ENCODE measurements at places on chromosomes 16 and 17.

DNA sequence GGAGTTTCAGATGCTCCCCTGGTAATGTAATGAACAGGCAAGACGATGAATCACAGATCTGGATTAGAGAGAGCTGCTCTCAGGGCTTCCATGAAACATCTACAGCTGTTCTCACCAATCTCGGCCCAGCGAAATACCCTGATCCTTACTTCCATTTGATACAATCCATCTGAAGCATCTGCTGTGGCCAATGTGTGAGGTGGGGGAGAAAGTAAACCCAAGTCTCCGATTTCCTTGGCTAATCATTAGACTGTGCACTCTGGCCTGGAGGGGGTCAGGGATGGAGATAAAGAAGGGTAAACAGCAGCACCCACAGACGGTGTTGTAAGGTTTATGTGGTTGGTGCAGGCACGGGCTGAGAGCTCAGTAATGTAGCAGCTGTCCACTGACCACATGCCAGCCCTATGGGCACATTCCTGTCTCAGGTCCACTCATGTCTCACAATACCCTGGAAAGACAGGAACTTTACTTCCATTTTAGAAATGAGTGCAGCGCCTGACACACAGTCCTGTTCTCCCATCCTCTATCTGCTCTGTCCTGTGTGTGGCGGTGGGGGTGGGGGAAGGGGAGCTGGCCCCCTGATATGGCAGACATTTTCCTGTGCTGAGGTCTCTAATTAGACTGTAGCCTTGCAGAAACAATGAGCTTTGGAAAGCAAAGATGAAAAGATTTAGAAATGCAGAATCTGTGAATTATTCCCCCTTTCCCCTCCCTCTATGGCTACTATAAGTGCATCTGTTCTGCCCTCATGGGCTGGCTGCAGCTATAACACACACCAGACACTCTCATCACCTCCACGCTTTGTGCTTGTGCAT, 48.3 kb upstream of the ERN1 start:
- DNase-seq, result no peak

DNA sequence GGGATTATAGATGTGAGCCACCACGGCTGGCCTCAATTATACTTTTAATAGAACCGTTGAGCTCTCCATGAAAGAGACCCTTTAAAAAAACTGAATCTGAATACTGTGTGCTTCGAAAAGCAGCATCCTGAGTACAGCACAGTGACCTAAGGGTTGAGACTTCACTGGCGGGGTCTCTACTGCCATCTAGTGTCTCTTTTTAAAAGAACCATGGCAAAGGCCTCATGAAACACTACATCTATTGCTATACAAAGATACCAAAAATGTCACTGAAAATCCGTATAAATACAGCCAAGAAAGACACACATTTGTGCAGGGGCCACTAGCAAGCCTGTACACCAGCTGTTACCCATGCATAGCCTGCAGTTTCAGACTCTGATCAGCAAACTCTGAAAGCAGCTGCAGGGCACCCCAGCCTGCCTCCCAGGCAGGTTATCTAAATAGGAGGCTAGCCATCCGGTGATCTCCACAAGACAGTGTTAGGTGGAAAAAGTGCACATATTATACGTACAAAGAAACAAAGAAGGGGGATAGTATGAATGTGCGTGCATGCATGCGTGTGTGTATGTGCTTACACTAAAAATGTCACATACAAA, 35.3 kb downstream of the NPLOC4 start:
- DNase-seq, result peak; percentile 51

- no peak for DNase-seq
Measured at GRCh38 chr16:80285104-80285503, 255.7 kb upstream of the DYNLRB2 start.

DNA sequence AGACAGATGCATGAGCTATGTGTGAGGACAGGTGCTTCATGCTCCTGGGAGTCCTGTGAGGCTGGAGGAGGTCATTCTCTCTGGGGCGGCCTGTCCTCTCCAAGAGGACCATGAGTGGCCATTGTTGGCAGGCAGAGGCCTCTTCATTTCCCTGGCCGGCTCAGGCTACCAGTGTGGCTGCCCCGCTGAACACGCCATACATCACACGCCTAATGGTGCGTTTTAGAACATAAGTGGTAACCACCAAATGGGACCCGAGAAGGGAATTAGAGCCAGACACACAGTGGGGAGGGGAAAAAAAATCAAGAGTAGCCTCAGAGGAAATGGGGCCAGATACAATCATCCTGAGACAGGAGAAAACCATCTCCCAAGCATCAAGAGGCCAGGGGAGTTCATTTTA, 140.0 kb downstream of the SPACA3 start:
- DNase-seq, result no peak

DNA sequence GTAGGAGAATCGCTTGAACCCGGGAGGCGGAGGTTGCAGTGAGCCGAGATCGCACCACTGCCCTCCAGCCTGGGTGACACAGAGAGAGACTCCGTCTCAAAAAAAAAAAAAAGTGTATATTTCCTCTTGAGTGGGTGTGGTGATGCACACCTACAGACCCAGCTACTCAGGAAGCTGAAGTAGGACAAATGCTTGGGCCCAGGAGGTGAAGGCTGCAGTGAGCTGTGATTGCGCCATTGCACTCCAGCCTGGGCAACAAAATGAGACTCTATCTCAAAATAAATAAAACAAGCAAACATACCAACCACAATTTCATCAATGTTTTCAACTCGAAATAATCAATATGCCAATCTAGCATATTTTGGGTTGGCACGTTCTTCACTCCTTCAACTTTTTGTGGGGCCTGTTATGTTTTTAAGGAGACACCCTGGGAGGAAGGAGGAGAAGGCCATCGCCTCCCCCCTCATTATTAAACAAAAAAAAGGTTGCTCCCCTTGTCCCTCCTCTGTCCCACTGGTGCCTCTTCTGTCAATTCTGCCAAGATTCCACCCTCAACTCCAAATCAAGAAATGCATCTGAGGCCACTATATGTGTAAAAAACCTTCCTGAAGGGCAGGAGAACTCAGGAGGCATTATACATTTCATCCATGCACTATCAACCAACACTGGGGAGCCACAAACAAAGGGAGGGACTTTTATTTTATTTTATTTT, 52.4 kb upstream of the ATF7IP2 start:
- peak; percentile 21 for DNase-seq

GRCh38 chr16:48246066-48246465, 1.3 kb downstream of the ABCC11 start:
- DNase-seq, result no peak

GRCh38 chr16:84819644-84820304, at the start of gene CRISPLD2:
TSS of gene CRISPLD2 (plus strand) at chr16:84819985. CDS start at chr16:84838496, 18,511 bp downstream.
- DNase-seq, result peak; percentile 86

DNA sequence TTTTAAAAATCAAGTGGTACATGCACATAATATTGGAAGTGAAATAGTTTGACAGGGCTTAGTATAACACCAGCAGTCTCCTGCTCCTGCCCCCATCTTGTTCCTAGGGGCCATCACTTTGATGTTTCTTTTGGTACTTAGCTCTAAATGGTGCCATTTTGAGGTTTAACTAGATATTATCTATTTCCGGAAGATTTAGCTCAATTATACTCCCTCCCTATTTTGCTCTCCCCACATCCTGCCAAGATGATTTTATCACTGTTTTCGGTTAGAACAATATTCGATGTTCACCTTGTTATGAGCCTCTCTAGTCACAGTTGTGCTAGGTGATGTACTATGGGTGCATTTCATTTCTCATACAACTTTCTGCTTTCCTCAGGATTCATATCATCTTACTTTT, 20.0 kb upstream of the SLC35G3 start:
- peak; percentile 90 for DNase-seq

DNA sequence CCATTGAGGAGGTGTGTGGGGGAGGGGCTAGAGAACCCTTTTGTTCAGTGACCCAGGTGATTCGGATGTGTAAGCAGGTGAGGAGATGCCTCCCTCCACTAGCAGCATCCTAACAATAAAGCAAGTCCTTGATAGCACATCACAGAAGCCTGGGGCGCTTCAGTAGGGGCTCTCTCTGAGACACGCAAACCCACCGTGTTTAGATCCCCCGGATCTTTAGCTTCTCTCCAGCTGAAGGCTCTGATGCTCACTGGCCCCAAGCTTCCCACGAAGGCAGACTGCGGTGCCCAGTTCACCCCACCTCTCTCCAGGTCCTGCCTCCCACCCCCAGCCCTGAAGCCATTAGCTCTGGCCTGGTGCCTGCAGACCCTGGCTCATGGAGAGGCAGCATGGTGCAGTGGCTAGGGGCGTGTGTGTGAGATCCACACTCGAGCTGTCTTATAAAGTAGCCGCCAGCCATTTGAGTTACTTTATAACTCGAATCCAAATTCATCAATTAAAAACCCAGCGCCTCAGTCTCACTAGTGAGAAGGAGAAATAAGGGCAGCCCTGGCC, 204.7 kb upstream of the TNRC6C start:
- no peak for DNase-seq

DNA sequence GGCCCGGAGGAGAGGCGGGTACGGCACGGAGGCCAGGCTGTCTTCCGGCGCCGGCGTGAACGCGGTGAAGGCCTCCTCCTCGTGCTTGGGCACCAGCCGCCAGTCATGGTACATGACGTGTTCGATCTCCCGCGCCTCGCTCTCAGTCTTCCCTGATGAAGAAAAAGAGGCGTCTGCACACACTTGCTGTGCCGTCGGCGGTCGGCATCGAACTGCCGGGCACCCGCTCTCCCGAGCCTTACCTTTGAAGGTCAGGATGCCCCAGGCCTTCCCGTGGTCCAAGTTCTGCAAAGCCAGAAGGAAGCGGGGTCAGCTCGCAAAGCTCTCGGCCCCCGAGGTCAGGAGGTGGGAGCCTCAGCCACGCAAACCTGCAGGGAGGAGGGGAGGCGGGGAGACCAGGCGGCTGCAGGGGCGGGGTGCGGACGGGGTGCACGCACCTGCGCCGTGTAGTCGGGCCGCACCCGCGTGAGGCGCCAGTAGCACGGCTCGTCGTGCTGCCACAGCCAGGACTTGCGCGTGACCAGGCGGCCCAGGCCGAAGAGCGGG, at the start of gene EME2:
Gene EME2 (plus strand): TSS at position 449 of the 546 bp plus-strand sequence. CDS start 418 bp downstream, outside the sequence.
- peak; percentile 41 for DNase-seq

- no peak for DNase-seq
Measured at GRCh38 chr16:82340531-82340930, 170.5 kb upstream of the MPHOSPH6 start.

DNA sequence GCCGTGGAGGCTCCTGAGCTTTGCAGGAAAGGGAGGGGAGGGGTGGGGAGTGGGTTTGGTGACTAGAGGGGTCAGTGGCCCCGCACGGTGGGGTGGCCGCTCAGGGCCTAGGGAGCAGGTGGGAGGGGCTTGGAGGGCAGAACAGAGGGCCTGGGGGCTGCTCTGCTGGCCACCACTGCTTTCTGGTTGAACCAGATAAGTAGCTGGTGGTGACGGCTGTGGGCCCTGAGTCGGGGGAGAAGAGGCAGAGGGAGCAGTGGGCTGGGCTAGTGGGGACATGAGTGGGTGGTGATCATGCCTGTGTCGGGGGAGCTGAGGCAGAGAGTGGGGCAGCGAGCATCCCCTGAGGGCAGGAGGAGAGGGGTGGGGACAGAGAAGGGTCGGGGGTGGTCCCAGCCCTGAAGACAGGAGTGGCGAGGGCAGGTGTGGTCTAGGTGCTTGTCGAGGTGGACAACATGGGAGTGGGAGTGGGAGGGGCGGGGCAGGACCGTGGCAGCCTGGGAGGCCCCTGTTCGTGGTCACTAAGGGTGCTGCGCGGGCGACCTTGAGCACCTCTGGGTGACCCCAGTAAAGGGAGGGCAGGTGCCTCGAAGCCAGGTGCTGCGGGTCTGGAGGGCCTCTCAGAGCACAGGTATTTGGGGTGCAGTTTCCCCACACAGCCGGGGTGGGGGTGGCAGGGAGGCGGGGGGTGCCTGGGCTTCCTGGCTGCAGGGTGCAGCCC, 6.3 kb upstream of the CD7 start:
- DNase-seq, result no peak

GRCh38 chr16:27439271-27440018, 37.5 kb downstream of the IL21R start:
- no peak for DNase-seq

GRCh38 chr17:80997424-80998117, 5.9 kb downstream of the CHMP6 start:
- DNase-seq, result no peak

- DNase-seq, result no peak
Measured at GRCh38 chr17:323721-324571, 28.7 kb downstream of the RPH3AL start.

DNA sequence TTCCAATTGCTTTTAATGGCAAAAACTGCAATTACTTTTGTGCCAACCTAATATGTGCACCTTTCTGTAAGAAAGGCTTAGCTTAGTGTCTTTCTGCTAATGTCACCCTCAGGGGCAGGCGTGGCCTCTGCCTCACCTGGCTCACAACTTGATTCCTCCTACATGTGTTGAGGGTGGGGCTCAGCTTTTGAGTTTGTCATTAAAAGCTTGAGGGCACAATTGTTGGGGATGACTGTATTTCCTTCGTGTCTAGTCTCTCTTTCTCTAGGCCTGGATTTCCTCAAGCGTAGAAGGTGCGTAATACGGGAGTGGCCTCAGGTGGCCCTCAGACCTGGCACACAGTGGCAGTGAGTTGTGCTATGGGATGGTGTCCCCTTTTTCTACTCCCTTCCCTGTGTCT, 94.4 kb downstream of the CLEC16A start:
- DNase-seq, result no peak

DNA sequence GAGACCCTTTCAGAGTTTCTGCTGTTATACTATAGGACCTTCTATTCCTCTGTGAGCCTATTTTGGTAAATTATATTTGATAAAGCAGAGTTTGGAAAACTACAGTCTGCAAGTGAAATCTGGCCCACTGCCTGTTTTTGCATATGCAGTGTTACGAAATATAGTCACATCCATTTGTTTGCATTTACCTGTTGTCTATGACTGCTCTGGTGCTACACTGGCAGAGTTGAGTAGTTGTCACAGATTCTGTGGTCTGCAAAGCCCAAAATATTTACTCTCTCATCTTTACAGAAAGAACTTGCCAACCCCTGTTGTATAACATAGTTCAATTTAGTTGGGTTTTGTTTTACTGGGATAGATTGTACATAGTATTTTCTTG, 42.3 kb downstream of the TNRC6A start:
- DNase-seq, result no peak

DNA sequence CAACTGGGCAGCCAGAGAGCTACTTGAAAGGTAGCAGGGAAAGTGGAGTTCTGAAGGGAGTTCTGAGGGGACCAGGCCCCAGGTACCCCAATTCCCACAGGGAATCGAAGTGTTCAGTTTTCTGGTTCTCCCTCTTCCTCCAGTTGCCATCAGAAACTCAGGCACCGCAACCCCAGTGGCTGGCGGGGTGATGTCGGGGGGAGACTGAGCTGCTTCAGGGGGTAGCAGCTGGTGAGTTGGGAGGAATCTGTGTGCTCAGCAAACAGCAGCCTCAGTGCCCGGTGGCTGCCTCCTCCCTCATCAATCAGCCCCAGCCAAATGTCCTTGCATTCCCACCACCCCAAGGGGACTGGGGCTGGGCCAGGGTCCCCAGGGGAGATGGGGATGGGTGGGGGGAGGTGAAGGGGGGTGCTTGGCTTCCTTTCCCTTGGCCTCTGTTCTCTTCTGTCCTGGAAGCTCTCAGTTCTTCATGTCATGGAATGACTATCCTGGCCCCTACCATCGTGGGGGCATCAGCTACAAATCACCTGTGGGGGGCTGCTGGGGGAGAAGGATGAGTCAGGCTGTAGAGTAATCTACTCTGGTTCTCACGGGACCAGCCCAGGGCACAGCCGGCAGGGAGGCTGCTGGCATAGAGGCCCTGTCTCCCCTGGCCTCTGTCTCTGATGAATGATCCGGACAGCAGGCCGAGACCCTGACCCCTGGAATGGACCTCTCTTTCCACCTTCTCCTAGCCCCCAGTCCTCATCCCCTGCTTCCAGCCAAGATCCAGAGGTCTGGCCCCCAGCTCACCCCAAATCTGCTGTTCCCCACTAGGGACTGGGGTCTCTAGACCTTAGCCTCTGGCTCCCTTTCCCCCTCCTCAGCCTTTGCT, 2.6 kb upstream of the DNAH2 start:
- no peak for DNase-seq
